ENCODE measurements at places on chromosomes 11 and 22.

- DNase-seq = no peak
Observed at GRCh38 chr11:92166335-92166734, 58.3 kb upstream of the FAT3 start.

DNA sequence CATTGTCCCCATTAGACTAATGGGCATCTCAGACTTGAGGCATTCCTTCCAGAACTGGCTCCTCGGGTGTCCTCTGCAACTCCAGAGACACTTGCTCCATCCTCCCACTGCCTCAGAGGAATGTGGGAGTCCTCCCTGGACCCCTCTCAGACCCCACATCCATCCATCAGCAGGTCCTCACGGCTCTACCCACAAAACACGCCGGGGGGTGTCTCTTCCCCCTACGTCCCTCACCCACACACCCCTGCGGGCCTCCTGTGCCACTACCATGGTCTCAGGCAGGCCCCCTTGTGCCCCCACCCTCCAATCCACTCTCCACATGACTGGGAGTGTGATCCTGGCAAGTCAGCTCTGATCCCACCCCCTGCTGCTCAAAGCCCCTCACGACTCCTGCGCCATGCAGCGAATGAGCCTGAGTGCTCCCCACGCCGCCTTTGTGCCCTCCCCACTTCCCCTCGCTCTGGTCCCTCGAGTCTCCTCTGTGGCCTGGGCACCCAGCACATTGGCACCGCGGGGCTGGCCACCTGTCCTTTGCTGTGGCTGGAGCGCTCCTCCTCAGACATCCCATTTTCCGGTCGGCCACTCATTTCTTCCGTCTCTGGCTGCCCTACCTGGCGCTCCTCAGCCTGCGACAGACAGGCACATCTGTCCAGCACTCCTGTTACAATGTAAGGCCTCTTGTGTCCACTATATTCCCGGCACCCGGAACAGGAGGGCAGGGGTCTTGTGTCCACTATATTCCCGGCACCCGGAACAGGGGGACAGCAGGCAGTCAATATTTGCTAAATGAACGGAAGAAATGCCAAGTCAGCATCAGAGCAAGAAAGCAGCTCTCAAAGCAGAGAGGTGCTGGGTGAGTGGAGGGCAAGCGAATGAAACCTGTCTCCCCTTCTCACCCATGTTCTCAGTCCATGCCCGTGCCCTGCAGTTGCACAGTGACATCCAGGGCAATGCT lies 14.2 kb upstream of the MOB2 start:
- no peak for DNase-seq

DNA sequence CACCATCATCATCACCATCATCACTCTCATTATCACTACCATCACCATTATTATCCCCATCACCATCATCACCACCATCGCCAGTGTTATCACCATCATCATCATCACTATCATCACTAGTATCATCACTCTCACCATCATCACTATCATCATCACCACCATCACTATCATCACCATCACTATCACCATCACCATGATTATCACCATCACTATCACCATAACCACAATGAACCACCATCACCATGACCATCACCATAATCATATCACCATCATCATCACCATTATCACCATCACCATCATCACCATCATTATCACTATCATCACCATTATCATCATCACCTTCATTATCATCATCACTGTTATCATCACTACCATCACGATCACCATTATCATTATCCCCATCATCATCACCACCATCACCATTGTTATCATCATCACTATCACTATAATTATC lies 326.7 kb downstream of the BRD1 start:
- no peak for DNase-seq

DNA sequence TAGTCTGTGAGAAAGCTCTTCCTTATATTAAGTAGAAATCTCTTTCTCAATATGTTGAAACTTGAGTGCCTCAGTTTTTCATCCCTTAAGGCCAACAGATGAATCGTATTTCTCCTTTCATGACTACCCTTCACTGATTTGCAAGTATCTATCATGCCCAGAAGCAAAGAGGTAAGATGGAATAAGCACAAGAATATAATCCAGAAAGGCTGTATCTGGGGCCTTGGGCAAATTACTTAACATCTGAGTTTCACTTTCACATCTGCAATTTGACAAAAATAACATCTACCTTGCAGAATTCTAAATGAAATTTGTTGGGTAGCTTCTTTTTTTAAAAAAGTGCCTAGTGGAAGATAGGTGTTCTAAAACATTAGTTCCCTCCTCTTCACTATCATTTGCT lies 552.4 kb upstream of the ANO5 start:
- no peak for DNase-seq

- DNase-seq = no peak
Observed at GRCh38 chr22:20904008-20904979, 12.9 kb upstream of the CRKL start.

DNA sequence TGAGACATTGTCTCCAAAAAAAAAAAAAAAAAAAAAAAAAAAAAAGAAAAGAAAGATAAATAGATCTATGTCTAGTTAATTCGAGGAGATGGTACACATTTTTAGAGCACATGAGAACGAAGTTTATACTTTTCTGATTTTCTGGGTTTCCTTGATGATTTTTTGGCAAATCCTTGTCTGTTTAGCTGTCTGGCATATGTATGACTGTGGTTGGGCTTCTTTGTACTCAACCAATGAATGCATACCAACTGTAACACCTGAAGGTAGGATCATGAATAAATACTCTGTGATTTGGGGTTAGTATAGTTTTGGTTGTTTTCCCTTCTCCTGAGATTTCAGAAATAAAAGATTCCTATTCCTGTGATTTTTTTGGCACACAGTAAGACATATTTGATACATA lies 63.1 kb downstream of the ARHGEF12 start:
- DNase-seq = no peak

DNA sequence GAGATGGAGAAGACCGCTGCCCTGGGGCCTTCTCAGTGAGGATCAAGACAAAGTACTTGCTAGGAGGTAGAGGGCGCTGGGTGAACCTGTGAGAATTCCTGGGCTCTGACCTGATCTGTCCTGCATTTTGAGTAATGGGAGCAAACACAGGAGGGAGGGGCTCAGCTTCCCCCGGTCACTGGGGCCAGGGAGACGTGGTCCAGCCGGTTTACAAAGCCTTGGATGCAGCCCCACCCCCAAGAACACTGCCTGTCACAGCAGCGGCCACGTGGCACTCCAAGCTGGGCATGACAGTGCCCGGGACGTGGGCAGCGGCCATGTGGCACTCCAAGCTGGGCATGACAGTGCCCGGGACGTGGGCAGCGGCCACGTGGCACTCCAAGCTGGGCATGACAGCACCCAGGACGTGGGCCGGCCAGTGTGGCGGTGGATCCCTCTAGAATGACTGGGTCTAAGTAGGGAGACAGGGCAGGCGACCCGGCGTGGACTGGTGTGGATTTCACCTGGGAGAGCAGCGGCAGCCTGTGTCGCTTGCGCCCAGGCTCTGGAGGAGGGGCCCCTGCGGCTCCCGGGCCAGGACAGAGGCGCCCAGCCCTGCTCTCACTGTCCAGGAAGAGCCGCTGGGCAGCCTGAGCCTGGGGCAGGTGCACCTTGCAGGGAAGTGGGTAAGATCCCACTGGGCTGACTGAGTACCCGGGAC lies 2.5 kb upstream of the TTLL8 start:
- DNase-seq = no peak

DNA sequence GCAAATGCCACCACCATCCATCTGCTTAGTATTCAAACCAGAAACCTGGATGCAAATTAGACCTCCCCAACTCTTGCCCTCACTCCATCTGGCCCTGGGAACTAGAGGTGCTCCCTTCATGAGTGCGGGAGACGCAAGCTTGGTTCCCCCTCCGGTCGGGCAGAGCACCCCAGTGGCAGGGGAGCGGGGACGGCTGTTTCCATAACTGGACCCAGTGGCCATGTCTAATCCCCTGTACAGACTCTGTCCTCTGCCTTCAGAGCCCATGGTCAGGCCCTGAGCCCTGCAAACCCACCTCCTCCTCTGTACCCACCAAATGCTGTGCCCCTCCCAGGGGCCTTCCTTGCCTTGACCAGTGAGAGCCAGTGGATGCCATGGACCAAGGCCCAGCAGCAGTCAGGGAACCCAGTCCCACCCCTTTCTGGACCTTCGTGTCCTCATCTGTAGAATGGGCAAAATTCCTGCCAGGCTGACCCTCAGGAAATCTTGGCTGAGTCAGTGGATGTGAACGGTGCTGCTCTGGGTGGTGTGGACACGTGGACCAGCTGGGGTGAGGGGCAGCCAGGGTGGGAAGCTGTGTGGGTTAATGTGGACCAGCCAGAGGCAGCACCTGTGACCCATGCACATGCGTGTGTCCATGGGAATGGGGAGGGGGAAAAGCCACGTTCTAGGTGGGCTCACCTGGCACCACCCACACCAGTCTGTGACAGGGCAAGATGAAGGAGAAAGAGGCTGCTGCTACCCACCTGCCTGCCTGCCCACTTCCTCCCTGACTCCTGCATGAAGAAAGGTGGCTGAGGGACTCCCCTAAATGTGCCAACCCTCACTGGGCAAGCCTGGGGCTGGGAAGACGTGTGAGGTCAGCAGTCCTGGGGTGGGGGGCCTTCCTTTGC lies 72.8 kb downstream of the LRRC32 start:
- no peak for DNase-seq

DNA sequence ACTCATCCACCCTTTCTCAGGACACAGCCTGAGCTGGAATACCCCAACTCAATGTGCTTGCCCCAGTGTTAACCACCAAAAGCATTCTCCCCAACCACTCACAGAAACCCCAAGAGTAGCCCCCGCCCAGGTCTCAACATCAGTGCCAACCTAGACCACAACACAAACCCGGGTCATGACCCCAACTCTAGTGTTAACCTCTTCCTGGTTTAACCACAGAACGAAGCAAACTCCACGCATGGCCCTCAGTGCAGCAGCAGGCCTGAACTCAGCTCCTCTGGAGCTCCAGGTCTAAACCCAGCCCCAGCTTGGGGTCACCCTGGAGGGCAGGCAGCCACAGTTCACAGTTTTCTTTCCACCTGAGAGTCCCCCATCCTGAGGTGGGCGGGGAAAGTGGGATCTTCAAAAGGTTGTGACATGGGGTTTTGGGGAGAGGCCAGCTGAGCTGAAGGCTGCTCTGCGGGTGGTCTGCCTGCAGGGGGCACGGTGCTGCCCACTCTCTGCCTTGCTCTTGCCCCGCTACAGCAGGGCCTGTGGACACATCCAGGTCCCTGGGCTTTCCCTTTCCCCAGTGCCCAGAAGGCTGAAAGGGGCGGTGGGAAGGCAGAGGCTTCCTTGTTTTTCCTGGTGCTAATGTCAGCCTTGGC lies 37.9 kb downstream of the NECTIN1 start:
- DNase-seq = no peak

DNA sequence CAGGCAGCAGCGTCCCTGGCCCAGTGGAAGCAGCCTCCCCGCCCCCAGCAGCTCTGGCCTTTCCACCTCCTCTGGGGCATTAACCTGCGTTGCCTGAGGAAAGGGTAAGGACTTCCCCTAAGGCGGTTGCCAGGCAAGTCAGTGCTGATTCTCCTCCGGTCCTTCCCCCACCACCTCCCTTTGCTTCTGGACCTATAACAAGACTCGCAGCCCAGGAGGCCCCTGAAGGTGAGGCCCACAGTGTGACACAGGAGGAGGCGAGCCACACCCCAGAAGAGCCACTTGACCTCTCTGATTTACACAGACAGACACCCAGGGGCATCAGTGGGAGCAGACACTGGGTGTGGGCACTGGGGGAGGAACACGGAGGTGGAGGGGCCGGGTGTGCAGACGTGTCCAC lies 35.4 kb downstream of the ASCL2 start:
- no peak for DNase-seq

GRCh38 chr22:33219648-33220384 lies 161.6 kb upstream of the SYN3 start:
- DNase-seq = no peak

GRCh38 chr22:45442116-45442515 lies 28.6 kb downstream of the RIBC2 start:
- no peak for DNase-seq

DNA sequence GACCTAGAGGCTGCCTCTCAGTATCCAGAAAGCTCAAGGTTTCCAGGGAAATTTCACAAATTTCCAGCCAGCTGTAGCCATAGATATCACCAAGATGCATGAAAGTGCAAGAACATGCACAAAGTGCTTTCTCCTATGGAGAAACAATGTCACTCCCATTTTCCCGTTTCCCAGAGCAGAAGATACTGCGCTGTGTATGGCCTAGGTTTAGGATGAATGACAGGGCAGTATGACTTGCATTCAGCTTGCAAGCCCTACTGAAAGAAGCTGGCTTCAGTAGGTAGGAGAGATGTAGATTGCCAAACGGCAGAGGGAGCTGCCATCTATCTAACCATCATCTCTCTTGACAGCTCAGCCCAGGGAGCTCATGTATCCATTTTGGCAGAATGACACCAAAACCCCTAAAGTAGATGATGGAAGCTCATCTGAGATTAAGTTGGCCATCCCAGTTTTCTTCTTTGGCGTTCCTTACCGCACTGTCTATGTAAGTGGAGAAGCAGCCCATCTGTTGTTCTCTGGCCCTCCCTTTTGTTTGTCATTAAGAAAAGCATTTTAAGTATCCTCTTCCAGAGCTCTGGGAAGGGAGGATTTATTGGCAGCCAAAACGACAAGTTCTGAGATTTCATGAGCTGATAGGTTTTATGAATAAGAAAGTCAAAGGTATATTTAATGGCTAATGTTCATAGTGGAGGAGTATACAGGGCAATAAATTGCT lies 4.6 kb downstream of the TECTA start:
- DNase-seq = no peak

- DNase-seq = no peak
Observed at GRCh38 chr11:113587308-113587739, 112.1 kb upstream of the DRD2 start.

DNA sequence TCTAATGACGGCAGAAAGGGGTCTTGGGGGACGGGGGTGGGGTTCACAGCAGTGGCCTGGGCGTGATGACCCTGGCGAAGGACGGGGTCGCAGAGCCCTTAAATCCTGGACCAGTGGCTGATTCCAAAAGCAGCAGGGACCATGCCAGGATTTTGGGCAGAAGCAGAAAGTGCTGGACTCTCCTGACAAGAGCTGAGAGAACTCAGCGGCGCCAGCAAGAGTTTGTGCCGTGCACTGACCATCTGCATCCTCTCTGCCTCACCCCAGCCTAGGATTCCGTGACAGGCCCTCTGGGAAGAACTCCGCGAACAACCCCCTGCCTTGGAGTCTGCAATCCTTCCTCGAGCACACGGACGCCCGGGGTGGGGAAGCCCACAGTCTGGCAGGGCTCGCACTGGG lies 644 bp upstream of the NDUFV1 start:
- DNase-seq = no peak

- no peak for DNase-seq
Observed at GRCh38 chr11:21896746-21897602, 295.9 kb upstream of the ANO5 start.

GRCh38 chr11:1471736-1472135 lies 14.8 kb downstream of the MOB2 start:
- no peak for DNase-seq

GRCh38 chr22:49768951-49769690 lies 58.6 kb downstream of the BRD1 start:
- no peak for DNase-seq

DNA sequence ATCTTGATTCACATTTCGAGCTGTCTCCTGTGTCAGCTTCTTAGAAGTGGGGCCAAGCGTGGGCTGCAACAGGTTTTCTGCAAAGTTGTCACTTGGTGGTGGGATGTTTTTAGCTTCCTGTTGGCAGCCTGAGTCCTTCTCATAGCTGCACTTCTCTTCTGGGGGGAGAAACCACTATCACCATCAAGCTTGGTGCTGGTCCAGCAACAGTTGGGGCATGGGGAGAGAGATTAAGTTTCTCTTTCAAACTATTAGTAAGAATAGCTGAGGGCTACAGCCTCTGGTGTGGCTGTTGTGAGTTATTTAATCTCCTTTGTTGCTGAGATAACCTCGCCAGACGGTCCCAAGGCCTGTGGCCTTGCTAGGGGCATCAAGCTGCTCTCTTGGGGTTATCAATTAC lies 123.3 kb upstream of the CRYBB3 start:
- no peak for DNase-seq

GRCh38 chr11:63681321-63682065 lies at the start of gene RTN3:
TSS of gene RTN3 (plus strand) at chr11:63681500. CDS start at chr11:63681637, 137 bp downstream.
- DNase-seq = peak; percentile 99

Data from GM10248 (cell line).